ENCODE measurements at places on chromosomes 3 and 15.
A peak's percentile ranks its signal among the peaks of the same experiment; 100 is the strongest.

- no peak for DNase-seq
Measured at GRCh38 chr3:99537416-99537815, 101.0 kb upstream of the COL8A1 start.

GRCh38 chr15:40691737-40692136 lies 3.2 kb upstream of the RAD51 start:
- peak; percentile 6 for DNase-seq

GRCh38 chr3:37147666-37148065 lies 26.7 kb downstream of the LRRFIP2 start:
- DNase-seq: no peak

- DNase-seq: no peak
Measured at GRCh38 chr3:32782407-32782806, 35.4 kb upstream of the TRIM71 start.

DNA sequence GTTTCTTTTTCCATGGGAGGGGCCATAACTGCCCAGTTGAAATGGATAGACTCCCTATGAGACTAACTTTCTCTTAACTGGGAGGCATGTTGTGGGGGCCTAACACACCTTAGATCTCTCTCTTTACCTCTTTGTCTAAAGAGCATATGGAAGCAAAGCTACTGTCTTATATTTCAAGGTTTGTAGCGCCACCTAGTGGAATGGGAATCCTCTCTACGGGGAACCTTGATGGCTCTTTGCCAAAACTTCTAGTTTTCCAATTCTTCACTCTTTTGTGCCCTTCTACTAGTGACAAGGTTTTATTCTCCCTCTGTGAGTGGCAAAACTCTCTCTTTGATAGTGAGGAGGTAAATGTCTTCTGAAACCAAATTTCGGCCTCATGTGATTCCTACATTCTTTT lies 1030.4 kb upstream of the CADM2 start:
- DNase-seq: peak; percentile 48

GRCh38 chr15:73156431-73157191 lies 104.3 kb downstream of the NEO1 start:
- no peak for DNase-seq

DNA sequence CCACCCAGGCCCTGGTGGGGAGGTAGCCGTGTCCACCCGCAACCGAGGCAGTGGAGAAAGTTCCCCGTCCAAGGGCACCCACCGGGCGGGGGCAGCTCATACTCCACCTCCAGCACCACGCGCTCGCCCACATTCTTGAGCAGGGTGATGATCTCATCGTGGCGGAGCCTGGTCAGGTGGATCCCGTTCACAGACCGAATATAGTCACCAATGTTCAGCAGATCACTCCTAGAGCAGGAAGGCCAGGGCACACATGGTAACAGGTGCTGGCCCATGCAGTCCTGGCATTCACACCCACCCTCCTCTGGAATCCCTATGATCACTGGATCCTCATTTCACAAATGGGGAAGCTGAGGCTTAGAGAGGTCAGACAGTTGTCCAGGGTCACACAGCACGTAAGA lies 15.8 kb downstream of the GRIP2 start:
- DNase-seq: no peak

Measured in choroid plexus epithelial cell (primary cell).